ENCODE measurements at places on chromosomes 4 and X. TPM values are rescaled to one million over a fixed set of nuclear protein-coding genes. Genes with fewer than 3 reads are reported as not detected.

Gene BMPR1B
- total RNA-seq = 0.72 TPM

Gene TNMD
- 1.7 TPM for total RNA-seq

Gene SRD5A3
- 35.0 TPM for total RNA-seq

Gene TENM3
- 49.1 TPM for total RNA-seq

Gene NCAPG
- 48.8 TPM for total RNA-seq

Gene TSPAN7
- total RNA-seq = 3.5 TPM

Gene NPY1R
- total RNA-seq = 24.0 TPM

Gene MAGEB18
- not detected for total RNA-seq

Gene DDIT4L
- total RNA-seq = 2.1 TPM

Gene SSX3
- not detected for total RNA-seq

Gene DAPP1
- not detected for total RNA-seq

Gene FAM9B
- not detected for total RNA-seq

Gene MAOA
- 0.44 TPM for total RNA-seq

Gene DGKK
- 1.4 TPM for total RNA-seq

Gene TLR1
- total RNA-seq = not detected

Gene DGAT2L6
- total RNA-seq = not detected

Gene CDKL5
- total RNA-seq = 16.9 TPM

Gene TLR6
- total RNA-seq = 0.07 TPM

Gene GPR173
- 4.5 TPM for total RNA-seq

Gene OPRPN
- not detected for total RNA-seq

Gene RBM47
- total RNA-seq = 70.3 TPM

Gene NSUN7
- total RNA-seq = 15.9 TPM

Gene PRDM5
- 21.7 TPM for total RNA-seq

Gene CLRN2
- total RNA-seq = not detected
